ENCODE measurements at places on chromosomes 7 and 10. TPM values are rescaled to one million over a fixed set of nuclear protein-coding genes. Genes with fewer than 3 reads are reported as not detected.

GNGT1 gene
- 0.26 TPM for total RNA-seq

GRCh38 chr7:81623251-81623855, 146.5 kb downstream of the HGF start:
- H3K27me3 ChIP-seq: no peaks in the 10 kb centered on the region
- no peaks in the 10 kb centered on the region for H3K36me3 ChIP-seq
- no peak for DNase-seq
- no peak overlapping the region for H3K27ac ChIP-seq
- H3K4me1 ChIP-seq: no peaks in the 10 kb centered on the region

DNA sequence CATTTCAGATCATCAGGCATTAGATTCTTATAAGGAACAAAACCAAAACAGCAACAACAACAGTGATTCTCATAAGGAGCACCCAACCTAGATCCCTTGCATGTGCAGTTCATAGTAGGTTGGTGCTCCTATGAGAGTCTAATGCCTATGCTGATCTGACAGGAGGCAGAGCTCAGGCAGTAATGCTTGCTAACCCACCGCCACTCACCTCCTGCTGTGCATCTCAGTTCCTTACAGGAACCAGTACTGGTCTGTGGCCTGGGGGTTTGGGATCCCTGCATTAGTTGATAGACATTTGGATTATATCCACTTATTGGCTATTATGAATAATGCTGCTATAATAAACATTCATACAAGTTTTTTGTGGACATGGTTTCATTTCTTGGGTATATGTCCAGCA, 14.0 kb downstream of the MKLN1 start:
- no peaks in the 10 kb centered on the region for H3K4me1 ChIP-seq
- H3K27ac ChIP-seq: no peak overlapping the region
- peak; percentile 60 for DNase-seq
- H3K4me3 ChIP-seq: no peak overlapping the region
- H3K36me3 ChIP-seq: no peaks in the 10 kb centered on the region

DNA sequence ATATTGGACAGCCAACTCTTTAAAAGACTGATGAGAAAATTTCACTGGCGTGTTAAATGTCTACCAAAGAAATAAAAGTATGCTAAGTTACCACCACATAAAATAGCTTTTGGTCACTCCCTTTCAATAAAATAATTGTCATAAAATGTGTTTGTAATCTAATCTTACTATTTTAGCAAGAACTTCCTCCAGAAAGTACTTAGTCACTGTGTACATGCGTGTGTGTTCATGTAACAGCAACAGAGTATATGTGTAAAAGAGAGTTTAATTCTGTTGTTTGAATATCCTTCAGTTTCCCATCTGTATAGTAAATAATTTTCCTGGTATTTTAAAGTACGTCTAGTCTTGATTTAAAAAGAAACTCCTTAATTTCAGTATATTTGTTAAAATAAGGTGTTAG, 35.0 kb upstream of the WASL start:
- no peaks in the 10 kb centered on the region for H3K36me3 ChIP-seq
- no peaks in the 10 kb centered on the region for H3K27me3 ChIP-seq
- H3K27ac ChIP-seq: no peak overlapping the region
- no peak overlapping the region for H3K4me3 ChIP-seq

DNA sequence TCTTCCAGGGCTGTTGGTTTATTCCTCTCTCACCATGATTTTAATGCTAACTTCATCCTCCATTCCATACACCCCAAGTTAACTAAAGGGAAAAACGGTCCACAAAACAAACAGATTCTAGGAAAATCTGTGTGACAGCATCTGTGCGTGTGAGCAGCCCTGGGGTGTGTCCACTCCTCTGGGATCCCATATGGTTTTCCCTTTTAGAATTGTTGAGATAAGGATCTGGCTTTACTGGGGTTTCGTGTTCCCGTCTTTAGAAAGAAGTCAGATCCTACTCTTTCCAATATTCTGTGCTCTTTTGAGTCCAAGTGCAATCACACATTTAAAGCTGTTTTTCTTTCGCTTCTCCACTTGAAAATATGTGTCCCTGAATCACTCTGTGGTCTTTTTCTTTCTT, 257.1 kb downstream of the KLF6 start:
- no peak overlapping the region for H3K27ac ChIP-seq
- no peaks in the 10 kb centered on the region for H3K27me3 ChIP-seq
- DNase-seq: no peak
- H3K4me3 ChIP-seq: no peak overlapping the region

- no peak for DNase-seq
- H3K27ac ChIP-seq: no peak overlapping the region
- no peak overlapping the region for H3K4me3 ChIP-seq
- no peaks in the 10 kb centered on the region for H3K4me1 ChIP-seq
Measured at GRCh38 chr10:104563548-104563947, 77.5 kb upstream of the SORCS3 start.

- H3K36me3 ChIP-seq: no peaks in the 10 kb centered on the region
- peak; percentile 77 for DNase-seq
- no peaks in the 10 kb centered on the region for H3K27me3 ChIP-seq
- H3K4me3 ChIP-seq: peak overlapping the region; percentile 49
- H3K27ac ChIP-seq: no peak overlapping the region
Measured at GRCh38 chr7:157432957-157433576, 96.3 kb downstream of the DNAJB6 start.
